Hippocampal formation (tissue), 2 donors: ENCODE measurements at places on chromosomes 1 and 21.

- DNase-seq, result no peak
Measured at GRCh38 chr1:202572867-202573266, 137.4 kb downstream of the SYT2 start.

GRCh38 chr1:40690771-40691537 lies 550 bp upstream of the NFYC start:
- DNase-seq, result no peak

DNA sequence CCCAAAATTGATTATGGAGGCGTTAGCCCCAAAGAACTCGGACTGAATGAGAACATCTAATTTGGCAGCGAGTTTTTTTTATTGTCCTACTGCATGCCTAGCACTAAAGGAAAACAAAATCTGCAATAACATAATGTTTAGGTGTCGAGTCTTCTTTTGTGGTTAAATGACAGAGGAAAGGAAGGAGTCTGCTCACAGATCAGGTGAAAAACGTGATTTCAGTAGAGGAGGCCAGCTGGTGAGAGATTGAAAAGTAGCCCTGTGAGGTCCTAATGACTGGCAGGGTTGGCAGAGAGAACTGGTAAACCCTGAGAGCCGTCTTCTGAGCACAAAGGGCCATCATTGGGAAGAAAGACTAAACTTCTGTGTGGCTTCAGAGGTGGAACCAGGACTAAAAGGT lies 24.2 kb downstream of the WDTC1 start:
- DNase-seq, result no peak

DNA sequence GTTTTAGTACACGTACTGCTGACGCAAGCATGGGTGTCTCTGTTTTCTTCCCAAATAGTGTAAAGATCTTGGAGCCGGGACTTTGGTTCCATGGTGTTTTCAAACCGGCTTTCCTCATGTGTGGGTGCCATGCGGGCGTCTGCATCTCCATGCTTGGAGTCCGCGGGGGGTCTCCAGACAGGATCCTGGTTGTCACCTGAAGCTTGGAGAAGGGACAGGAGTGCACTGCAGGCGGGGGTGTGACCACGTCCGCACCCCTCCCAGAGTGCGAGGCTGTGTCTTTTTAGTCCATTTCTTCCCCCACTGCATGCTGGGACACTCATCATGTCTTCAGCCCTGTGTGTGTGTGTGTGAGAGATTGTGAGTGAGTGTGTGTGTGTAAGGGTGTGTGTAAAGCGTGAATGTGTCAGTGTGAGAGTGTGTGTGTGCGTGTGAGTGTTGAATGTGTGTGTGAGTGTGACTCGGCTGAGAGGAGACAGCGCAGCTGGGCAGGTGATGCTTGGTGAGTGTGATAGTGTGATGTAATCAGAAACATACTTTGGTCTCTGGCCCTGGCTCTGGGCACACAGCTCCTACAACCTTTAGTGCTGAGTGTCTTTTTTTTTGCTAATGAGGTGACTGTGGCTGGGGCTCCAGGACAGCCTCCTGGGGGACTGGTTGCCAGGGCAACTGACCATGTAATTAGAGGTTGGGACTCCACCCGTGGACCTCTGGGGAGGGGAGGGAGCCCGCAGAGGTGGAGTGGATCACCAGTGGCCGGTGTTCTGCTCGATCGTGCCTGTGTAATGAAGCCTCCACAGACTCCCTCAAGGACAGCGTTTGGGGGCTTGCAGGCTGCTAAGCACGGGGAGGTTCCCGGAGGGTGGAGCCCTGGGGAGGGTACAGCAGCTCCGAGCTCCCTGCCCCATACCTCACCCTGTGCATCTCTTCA lies 55.1 kb downstream of the AGPAT3 start:
- no peak for DNase-seq

DNA sequence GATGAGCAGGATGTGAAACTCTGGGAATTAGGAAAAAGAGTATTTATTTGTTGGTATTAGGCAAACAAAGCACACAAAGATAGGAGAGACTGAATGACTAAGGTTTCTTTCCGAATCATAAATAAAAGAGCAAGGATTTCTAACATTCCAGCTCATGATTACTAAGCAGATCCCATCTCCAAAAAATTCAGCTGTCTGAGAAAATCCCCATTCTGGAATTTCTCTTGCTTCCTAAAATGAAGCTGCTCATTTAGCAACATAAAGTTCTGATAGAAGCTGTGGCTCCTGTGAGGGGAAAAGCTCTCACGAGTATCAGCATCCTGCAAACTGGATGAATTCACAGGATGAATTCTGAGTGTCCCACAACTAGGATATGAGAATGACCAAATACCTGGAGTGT lies 6.7 kb upstream of the SH2D5 start:
- DNase-seq, result no peak

DNA sequence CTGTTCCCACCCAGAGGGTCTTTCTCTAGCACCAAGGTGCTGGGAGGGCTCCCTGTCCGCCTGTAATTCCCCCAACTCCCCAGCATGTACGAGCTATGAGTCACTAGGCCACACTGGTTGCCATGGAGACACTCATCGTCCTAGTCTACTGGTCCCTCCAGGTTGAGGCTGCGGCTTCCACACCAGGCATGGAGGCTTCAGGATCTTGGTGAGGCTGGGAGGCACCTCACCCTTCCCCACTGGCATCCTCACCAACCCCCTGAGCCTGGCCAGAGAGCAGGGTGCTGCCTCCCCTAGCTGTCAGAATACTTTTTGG lies 75.6 kb upstream of the KAZN start:
- no peak for DNase-seq

GRCh38 chr1:58767143-58767542 lies 16.7 kb downstream of the JUN start:
- DNase-seq, result no peak

GRCh38 chr1:3892748-3893147 lies 7.3 kb downstream of the C1orf174 start:
- no peak for DNase-seq

GRCh38 chr1:41670217-41670957 lies 185.9 kb upstream of the EDN2 start:
- DNase-seq, result no peak

DNA sequence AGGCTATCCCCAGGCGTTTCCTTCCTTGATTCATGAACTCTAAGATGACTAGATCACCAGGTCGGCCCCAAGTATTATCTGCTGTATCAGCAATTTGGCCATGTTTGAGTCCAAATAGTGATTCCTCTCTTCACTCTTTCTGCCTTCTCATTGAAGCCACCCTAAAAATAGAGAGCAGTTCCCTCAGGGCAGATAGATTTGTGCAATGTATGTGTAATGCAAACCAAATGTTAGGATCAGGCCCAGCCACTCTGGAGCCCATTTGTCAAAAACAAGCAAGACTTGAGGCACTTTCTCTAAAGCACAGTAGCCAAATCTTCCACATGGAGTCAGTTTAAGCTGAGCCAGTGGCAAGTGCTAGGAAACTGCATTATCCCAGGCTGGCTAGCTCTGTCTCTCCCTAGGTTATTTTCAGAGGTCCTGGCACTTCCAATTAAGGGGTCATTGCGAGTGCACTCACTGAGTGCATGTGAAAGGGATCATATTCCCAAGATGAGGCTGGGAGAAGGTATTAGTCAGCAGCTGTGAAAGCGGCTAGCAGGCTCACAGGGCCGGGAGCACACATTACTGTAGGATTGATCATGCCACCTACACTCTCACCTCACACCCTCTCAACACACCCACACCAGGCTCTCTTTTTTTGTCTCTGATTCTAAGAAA lies 97.9 kb upstream of the RAB3GAP2 start:
- DNase-seq, result no peak

GRCh38 chr1:228899421-228899956 lies 164.2 kb downstream of the RHOU start:
- DNase-seq, result no peak

DNA sequence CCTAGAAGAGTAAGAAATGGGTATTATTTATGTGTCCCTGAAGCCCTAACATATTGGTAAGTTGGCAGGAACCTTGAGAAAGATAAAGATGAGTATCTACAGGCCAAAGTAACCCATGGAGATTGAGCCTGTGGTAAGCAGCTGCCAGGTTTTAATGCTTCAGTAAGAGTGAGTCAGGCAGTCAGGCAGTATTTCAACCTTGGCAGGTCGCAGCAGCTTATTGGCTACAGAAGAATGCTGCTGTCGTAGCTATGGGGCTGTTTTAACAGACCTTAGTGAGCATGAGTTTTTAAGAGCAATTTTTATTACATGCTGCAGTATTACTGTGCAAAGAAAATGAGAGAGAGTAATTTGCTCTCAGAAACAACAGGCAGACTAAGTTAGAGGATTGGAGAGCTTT lies 10.3 kb upstream of the SLC30A10 start:
- no peak for DNase-seq

GRCh38 chr1:39638965-39639304 lies 508 bp downstream of the HEYL start:
- DNase-seq, result no peak

GRCh38 chr1:239233626-239234025 lies 152.7 kb upstream of the CHRM3 start:
- no peak for DNase-seq

- DNase-seq, result no peak
Measured at GRCh38 chr1:180623579-180624347, 8.1 kb upstream of the XPR1 start.

- no peak for DNase-seq
Measured at GRCh38 chr1:164443166-164443565, 115.8 kb upstream of the PBX1 start.

- DNase-seq, result no peak
Measured at GRCh38 chr1:28247612-28248272, 11.6 kb upstream of the SESN2 start.

DNA sequence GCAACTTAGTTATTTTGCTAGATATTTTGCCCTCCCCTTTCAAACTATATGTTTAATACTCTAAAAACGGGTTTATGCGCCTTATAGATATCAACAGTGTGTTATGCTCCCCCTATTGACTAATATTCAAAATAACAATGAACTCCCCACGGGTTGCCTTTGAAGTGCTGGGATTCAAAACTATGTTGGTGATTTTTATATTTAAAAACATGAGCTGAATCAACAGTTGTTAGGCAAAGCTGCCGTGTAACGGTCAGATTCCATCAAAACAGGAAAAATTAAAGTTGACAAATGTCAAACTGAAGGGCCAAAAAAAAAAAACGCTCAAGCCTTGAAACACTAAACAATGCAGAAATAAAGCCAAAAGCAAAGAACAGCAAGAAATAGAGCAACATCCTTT lies 2.5 kb downstream of the TGFBR3 start:
- DNase-seq, result no peak

- no peak for DNase-seq
Measured at GRCh38 chr1:19534281-19534680, 48.9 kb upstream of the CAPZB start.

DNA sequence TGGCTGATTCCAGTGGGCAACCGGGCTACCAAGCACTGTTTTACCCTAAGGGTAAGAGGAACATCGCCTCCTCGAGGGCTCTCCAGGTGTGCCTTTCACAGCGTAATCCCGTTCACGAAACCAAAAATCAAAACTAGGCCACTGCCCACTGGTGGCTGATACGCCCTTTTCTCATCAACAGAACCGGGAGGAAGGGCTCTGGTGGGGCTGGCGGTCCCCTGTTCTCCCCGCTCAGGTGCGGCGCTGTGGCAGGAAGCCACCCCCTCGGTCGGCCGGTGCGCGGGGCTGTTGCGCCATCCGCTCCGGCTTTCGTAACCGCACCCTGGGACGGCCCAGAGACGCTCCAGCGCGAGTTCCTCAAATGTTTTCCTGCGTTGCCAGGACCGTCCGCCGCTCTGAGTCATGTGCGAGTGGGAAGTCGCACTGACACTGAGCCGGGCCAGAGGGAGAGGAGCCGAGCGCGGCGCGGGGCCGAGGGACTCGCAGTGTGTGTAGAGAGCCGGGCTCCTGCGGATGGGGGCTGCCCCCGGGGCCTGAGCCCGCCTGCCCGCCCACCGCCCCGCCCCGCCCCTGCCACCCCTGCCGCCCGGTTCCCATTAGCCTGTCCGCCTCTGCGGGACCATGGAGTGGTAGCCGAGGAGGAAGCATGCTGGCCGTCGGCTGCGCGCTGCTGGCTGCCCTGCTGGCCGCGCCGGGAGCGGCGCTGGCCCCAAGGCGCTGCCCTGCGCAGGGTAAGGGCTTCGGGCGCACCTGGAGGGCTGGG lies at the start of gene IL6R:
TSS of gene IL6R (plus strand) at position 360 of the 763 bp plus-strand sequence. CDS start at position 647, 287 bp downstream.
- peak; percentile 59 for DNase-seq

DNA sequence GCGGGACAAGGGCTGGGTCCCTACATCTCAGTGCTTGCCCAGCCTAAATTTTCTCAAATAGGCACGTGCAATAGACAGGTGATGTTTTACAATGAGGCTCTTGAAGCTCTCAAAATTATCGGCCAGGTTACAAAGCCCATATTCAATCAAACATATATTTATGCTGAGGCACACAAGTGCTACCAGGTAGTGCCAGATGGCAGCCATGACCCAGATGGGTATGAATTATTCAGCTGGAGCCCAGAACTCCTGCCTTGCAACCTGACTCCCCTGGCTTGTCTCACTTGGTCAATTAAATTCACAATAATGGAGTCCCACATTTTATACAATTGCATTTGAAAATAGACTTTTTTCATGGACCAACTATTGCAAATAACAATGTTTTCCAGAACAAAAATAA lies 12.3 kb upstream of the ADAM30 start:
- no peak for DNase-seq

GRCh38 chr1:180501865-180502360 lies 464 bp downstream of the ACBD6 start:
- no peak for DNase-seq

DNA sequence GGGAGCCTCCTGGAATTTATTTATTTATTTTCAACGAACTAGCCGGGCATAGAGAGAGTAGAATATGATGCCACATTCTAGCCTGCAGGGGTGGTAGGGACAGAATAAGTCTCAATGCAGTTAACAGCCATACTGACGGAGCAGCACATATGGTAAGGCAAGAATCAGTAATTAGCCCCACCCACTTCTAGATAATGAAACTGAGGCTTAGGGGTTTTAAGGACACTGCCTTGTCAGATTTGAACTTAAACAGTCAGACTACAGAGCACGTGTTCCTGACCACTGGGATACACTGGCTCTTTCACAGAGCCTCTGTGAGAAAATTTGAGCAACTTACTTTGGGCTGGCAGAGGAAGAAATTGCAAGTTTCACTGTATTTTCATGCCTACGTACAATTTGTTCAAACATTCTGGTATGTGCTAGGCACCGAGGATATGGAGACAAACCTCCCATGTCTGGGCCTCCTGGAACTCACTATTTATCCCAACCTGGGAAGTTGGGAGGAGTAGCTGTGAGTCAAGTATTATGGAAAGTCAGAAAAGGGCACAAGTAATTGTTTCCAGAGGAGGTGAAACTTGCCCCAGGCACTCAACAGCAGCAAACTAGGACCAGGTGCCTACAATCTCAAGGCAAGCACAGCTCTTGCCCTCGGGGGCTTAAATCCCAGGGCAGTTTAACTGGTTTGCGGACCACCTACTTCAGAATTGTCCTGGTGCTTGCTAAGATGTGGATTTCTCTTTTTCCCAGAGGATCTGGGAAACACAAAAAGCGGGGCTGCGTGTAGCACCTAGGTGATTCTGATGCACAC lies 1.6 kb upstream of the CLIC4 start:
- DNase-seq, result no peak

GRCh38 chr1:233613252-233614172 lies at the start of gene KCNK1:
Gene KCNK1, plus strand, starts transcription at chr1:233614106. Its CDS starts 66 bp downstream, at chr1:233614172.
- no peak for DNase-seq

DNA sequence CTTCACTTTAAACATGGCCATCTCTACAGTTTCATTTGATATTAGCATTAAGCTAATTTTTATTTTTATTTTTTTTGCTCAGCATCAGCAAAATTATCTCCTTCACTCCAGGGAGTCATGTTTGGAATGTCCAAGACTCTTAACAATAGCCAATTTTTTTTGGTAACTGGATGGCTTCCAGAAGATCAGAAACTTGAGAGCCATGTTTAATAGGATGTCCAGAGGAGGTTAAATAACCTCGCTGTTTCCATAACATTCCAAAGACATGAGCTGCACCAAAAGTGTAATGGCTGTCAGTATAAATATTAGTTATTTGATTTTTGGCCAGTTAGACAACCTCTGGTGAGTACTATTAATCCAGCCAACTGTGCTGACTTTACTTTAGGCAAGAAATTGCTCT lies 80.7 kb downstream of the DNTTIP2 start:
- no peak for DNase-seq
